ENCODE measurements at places on chromosomes 6 and 20. TPM values are rescaled to one million over a fixed set of nuclear protein-coding genes. Genes with fewer than 3 reads are reported as not detected.
A peak's percentile ranks its signal among the peaks of the same experiment; 100 is the strongest.

DNA sequence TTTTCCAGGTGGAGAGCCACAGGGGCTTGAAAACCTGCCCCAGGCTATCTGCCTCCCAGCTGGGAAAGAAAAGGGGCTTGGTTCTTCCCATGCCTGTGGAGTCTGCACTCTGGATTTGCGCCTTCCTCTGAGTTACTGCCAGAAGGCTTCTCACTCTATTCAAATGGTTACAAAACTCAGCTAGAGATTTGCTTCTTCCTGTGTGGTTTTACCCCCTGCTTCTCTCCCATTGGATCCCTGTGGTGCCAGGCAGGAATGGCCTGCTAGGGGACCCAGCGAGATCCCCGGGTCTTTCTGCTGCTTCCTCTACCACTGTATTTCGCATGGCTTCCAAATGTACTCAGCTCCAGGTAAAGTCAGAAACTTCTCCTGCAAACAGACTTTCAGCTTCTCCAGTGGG lies 192.0 kb upstream of the HS3ST5 start:
- DNase-seq, result no peak

The LRRC73 gene
- 2.3 TPM for total RNA-seq

The TREM1 gene
- 0.19 TPM for total RNA-seq

The HUS1B gene
- total RNA-seq, result 0.80 TPM

DNA sequence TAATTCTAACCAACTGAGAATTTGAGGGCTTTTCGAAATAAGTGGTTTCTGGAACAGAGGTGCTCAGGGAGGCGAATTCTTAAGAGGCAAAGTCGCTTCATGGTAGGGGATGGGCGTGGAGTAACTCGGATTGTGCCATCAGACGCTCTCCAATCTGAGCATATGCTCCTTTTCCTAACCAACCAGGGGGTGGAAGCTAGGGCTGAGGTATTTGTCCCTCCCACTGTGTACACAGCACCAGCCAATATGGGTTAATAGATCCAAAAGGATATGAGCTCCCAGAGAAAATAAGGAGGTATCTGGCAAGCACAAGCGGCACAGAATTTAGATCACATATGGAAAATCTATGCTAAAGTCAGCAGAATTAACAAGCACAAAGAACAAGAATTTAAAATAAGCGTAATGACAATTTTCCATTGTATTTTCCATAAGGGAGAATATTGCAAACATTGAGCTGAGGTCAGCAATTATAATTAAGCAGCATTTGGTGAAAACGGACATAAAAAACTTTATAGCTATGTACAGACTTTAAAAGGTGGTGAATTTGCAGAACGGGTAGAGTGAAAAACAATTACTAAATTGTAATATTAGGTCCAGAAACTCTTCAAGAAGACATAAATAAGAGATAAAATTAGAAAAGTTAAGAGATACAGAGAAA lies 55.0 kb upstream of the PHACTR1 start:
- DNase-seq, result no peak

DNA sequence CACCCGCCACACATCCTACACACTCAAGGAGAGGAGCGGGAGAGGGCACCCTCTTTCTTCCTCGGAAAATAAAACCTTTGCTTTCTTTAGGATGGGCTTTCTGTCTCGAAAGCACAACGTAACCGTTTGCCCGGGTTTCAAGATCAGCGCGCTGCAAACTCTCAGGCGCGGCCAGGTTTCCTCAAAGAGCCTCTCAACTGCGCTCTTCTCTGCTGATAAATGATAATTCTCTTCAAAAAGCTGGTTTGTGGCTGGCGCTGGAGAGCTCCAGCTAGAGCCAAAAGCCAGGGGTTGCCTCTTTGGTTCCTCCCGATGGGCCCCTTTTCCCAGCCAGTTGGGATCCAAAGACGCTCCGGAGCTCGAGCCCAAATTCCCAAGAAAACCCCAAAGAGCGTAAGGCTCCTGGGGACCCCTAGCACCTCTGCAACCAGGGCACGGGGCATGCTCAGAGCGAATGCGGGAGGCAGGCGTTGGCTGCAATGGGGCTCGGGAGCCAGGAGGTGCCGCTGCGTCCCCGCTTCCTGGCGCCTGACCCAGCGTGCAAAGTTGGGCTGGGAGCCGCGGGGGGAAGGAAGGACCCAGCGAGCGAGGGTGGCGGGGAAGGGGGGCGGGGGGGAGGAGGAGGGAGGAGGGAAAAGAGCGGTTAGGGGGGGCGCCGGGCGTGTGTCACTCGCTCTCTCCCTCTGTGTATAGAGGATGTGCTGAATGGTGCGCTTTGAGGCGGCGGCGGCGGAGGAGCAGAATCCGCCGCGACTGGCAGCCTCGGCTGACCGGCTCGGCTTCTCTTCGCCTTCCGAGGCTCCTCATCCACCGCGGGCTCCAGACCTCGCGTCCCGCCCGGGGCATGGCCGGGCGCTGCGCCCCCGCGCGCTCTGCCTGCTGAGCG lies at the start of gene PLCB1:
Gene PLCB1, plus strand, starts transcription at position 669 of the 886 bp plus-strand sequence. CDS start 386 bp downstream, outside the sequence.
- DNase-seq, result peak; percentile 88

The PAK5 gene
- not detected for total RNA-seq

DNA sequence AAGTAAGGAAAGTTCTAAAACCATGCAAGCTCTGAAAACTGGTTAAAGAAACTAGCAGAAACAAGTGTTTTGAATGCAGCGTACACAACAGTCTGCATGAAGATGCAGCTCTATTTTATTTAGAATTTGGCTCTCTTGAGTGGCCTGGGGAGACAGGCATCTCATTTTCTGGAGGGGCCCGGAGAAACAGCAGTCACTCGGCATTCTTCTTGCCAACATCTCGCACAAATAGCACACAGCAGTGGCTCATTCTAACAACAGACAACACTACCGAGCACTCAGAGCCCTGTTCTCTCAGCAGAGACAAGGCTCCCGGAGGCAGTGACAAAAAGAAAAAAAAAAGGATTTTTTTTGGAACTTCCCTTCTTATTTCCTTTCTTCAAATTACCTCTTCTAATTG lies 108.5 kb upstream of the STMND1 start:
- no peak for DNase-seq

The TRIM31 gene
- total RNA-seq, result not detected

DNA sequence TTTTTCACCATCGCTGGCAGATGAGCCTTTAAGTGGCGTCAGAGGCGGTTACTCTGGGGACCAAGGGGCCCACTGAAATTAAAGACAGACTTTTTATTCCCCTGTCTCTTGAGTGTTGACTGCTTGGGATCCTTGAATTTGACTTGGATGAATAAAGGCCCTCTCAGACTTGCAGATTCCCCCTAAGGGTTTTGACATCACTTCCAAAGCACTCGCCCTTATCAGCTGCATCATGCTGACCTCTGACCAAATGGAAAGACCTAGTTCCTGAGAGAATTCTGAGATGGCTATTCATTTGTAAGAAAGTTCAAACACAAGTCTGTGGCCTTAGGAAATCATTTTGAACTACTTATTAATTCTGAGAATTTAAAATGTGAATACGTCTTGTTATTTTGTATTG lies 13.5 kb upstream of the MOXD1 start:
- DNase-seq, result no peak

GRCh38 chr6:68657374-68658139 lies 22.5 kb downstream of the ADGRB3 start:
- DNase-seq, result no peak

The TENT5A gene
- 40.2 TPM for total RNA-seq

DNA sequence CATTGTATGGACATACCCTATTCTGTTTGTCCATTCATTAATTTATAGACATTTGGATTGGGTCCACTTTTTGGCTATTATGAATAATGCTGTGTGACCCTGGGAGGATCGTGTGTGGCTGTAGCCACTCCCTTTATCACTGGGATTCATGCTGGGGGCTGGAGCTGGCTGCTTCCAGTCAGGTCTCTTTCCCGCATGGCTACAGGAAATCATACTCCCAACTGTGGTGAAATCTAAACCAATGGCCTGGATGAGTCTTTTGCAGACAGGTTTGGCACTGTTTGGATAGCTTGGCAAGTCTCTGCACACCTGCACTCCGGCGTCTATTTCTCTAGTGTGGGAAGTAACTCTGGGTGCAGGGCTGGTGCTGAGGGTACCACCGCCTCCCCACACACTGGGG lies 80.4 kb downstream of the RIN2 start:
- DNase-seq, result no peak

- DNase-seq, result no peak
These were observed 139.6 kb downstream of the MYLK4 start for GRCh38 chr6:2611092-2611491.

GRCh38 chr6:37783856-37784584 lies 35.5 kb upstream of the ZFAND3 start:
- no peak for DNase-seq

DNA sequence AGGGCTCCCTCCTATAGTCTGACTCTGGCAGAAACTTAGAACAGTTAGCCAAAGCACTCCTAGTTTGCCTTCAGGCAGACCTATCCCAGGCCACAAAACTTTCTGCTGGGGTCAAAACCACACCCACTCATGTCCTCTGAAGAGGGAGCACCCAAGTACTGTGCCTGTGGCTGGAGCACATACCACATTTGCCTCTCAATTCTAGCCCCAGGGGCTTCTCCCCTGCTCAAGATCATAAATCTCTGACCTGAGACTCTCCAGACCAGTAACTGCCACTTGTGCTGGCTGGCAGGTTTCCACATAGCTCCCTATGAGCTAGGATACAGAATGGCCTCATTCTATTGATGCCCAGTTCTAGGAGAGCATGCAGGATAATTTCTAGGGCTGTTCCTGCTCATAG lies 781.0 kb downstream of the EYS start:
- no peak for DNase-seq

- no peak for DNase-seq
These were observed 1.9 kb upstream of the CDYL start for GRCh38 chr6:4774296-4774695.

GRCh38 chr6:164063346-164063745 lies 648.8 kb downstream of the QKI start:
- DNase-seq, result no peak

DNA sequence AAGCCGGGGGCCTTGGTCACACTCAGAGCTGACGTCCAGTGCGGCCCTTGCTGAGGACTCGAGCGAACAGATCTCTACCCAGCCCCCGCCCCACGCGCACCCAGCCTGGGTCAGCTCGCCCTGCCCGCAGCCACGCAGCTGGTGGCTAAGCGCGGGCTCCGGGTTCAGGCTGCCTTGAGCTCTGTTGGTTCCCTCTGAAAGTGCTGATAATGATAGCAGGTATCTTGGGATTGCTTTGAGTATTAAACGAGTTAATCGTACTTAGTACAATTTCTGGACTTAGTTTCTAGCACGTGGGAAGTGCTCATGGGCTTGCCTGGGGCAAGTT lies 88.1 kb upstream of the TGM3 start:
- DNase-seq, result no peak

The PKIB gene
- 0.27 TPM for total RNA-seq

- no peak for DNase-seq
These were observed 79.8 kb downstream of the KIF13A start for GRCh38 chr6:17907406-17908229.

DNA sequence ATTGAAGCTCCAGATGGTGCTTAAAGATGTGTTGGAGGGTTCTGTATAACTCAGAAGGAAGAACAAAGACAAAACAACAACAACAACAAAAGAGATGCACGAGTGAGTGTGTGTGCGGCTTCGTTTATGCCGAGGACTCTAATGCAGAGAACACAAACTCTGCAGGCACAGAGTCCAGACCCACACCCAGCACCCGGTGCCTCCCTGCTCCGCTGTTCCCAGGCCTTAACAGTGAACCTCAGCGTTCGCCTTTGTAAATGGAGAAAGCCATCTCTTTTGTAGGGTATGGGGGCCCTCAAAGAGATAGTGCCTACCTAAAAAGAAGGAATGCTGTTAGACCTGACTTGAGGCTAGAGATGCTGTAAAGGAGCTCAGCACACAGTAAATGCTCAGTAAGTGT lies 243.3 kb downstream of the ERMARD start:
- no peak for DNase-seq

The BTNL2 gene
- total RNA-seq, result not detected

DNA sequence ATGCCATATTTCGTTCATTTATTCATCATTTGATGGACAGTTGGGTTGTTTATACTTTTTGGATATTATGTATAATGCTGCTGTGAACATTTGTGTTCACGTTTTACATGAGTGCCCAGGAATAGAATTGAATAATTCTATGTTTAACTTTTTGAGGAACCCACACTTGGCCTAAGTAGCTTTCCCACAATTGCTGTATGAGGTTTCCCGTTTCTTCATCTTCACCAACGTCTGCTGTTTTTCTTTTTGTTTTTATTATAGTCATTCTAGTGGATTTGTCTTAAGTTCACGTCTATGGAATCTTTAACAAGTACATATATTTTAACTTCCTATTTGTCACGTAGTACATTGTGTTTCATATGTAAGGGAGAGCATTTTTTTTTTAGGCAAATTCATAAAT lies 110.3 kb downstream of the JARID2 start:
- no peak for DNase-seq

GRCh38 chr20:12764851-12765250 lies 243.9 kb upstream of the SPTLC3 start:
- DNase-seq, result no peak

- no peak for DNase-seq
These were observed 73.6 kb downstream of the LCA5 start for GRCh38 chr6:79463621-79464050.

The SPATS1 gene
- not detected for total RNA-seq

The CAP2 gene
- total RNA-seq, result 151 TPM

- DNase-seq, result no peak
These were observed 163.8 kb upstream of the TAB2 start for GRCh38 chr6:149153693-149154092.

The PLA2G7 gene
- not detected for total RNA-seq

The SIGLEC1 gene
- 6.5 TPM for total RNA-seq

- DNase-seq, result no peak
These were observed 505.2 kb downstream of the CBLN4 start for GRCh38 chr20:55500130-55500529.

DNA sequence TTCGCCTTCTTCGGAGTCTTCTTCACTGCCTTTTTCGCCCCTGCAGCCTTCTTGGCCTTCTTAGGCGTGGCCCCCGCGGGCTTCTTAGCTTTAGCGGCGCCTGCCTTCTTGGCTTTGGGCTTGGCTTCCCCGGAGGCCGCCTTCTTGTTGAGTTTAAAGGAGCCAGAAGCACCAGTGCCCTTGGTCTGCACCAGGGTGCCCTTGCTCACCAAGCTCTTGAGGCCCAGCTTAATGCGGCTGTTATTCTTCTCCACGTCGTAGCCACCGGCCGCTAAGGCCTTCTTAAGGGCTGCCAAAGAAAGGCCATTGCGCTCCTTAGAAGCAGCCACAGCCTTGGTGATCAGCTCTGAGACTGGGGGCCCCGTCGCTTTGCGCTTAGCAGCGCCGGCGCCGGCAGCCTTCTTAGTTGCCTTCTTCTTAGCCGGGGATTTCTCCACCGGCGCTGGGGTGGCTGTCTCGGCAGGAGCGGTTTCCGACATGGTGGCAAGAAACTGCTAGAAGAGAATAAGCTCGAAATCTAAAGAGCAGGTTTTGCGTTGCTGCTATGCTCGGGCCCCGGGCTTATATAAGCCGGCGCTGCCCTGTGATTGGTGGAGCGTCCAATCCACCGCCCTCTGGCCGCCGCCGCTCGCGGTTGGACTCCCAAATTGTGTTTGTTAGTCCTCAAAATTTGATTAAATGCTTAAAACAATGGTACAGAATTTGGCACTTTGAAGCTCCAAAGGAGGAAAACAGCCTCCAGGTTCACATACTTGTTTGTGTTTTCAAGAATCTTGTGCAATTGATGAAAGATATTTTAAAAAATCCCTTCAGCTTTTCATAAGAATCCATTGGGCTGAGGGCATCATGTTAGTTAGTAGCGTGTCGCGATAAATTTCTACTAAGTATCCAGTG lies 44.9 kb downstream of the OR2B2 start:
- DNase-seq, result peak; percentile 51

The CRISP3 gene
- total RNA-seq, result not detected

GRCh38 chr20:20547221-20547875 lies 165.1 kb downstream of the RALGAPA2 start:
- no peak for DNase-seq

The GID8 gene
- total RNA-seq, result 15.9 TPM

GRCh38 chr20:58970146-58970545 lies 10.9 kb upstream of the NELFCD start:
- no peak for DNase-seq

- DNase-seq, result no peak
These were observed 63.2 kb downstream of the RAB44 start for GRCh38 chr6:36760685-36761435.
